Small intestine (tissue), 16 donors: ENCODE measurements at places on chromosomes 3 and 15.

DNA sequence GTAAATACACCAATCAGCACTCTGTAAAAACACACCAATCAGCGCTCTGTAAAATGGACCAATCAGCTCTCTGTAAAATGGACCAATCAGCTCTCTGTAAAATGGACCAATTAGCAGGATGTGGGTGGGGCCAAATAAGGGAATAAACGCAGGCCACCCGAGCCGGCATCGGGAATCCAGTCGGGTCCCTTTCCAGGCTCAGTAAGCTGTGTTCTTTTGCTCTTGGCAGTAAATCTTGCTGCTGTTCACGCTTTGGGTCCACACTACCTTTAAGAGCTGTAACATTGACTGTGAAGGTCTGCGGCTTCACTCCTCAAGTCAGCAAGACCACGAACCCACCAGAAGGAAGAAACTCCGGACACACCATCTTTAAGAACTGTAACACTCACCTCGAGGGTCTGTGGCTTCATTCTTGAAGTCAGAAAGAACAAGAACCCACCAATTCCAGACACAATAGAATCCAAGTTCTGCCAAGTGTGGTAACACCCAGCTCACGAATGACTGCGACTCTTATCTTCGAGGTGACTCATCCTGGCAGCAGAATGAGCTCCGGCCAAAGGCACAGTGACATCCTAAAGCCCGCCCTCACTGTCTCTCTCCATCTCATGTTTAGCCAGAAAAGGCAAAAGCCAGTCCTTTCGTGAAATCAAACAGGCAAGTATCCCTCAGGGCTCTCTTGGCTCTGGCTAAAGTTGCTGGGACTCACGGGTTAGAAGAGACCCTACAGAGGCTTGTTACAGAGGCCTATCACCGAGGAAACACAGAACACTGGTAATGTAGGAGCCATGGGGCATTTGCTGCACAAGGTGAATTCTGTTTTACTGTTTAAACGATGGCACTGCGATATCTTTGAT lies 155.2 kb downstream of the FAM43A start:
- DNase-seq = peak; percentile 17

DNA sequence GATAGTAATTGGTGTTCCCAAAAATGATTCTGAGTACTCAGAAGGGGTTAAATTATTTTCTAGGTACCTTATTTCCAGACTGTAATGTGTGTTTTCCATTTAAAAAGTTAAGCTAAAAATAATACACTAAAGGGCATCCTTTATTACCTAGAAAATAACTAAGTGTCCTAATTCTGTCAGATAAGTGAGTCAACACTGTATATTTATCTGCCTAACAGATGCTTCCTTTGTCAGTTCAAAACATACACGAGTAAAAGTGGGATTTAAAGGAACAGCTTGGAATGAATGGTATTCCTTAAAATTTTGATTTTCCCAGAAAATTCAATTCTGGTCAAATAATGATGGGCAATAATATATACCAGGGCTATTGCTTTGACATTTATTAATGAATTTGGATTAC lies 78.3 kb downstream of the ADAMTSL3 start:
- no peak for DNase-seq

DNA sequence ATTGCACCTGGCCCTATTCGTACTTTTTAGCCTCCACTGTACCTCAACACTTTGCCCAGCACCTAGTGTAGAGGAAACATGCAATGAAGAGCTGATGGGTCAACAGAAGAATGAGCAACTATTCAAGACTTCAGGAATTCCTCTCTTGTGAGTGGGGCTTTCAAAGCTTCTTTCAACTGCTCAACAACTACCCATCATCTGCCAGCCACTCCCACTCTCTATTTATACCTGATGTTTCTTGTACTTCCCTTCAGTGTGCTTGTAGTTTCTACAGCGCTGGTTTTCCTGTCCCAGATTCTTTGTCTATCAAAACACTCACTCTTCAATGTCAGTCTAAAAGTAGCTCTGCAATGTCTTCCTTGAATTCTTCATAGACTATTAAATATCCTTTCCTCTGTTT lies 168.3 kb upstream of the LPP start:
- no peak for DNase-seq

- DNase-seq = no peak
These were observed 629 bp upstream of the NOX5 start for GRCh38 chr15:69013726-69014406.

- DNase-seq = no peak
These were observed 27.6 kb upstream of the UTS2B start for GRCh38 chr3:191357909-191358308.

DNA sequence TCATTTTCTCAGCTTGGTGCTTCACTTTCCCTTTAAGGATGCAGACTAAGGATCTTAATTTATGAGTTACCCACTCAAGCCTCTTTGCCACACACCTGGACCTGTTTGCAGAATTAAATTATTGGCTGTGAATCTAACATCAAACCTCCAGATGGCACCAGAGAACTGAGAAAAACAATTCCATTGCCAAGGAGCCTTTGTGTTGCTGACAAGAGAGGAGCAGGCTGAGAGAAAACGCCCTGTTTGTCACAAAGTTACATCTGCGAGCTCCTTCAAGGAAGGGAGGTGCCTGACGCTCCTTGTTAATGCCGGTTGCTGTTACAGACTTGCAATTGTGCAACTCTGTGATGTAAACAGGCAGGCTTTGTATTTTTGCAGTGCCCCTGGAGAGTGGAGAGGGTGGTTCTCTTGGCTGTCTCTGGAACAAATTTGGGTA lies 36.3 kb upstream of the TMC3 start:
- DNase-seq = peak; percentile 61

DNA sequence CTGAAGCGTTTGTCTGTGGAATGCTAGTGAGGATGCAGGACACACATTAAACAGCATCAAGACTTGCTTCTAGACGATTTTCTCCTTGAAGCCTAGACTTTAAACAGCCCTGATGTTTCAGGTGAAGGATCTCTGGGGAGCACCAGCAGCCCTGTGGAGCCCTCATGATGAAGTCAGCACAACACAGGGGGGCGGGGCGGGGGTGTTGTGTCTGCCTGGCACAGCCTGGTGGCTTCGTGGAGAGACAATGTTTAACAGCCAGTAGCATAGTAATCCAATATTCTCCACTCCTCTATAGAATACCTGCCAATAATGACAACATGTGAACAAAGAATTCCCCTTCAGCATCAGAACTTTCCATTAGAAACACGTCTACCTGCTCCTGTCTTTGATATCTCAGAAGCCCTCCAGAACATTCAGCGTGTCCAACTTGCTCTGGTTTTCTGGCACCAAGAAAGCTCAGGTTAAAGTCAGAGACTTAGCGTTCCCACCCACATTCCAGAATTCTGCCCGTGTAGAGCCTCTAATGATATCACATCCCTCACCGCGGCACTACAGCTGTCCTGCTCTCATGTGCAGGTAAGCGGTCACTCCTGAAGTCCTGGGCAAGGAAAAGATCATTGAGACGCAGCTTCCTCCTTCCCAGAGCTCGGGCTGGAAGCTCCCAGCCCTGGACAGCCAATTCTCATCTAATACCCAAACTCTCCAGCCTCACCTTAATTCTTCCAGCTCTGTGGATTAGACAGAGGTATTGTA lies 98.0 kb downstream of the ATP10A start:
- DNase-seq = no peak

DNA sequence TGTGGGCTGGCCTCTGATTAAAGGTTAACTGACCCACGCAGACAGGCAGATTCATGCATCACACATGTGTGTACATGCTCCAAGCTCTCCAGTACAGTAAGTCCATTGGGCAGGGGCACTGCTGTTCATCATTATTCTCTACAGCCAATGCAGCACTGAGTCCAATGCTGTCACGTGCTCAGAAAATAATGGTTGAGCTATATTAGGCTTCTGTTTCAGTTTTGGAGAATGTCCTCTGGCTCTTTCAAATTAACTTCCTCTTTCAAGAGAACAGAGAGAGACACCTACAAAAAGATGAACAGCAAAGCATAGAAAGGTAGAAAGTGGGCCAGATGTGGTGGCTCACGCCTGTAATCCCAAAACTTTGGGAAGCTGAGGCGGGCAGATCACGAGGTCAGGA lies 202.6 kb downstream of the MEX3B start:
- DNase-seq = no peak

DNA sequence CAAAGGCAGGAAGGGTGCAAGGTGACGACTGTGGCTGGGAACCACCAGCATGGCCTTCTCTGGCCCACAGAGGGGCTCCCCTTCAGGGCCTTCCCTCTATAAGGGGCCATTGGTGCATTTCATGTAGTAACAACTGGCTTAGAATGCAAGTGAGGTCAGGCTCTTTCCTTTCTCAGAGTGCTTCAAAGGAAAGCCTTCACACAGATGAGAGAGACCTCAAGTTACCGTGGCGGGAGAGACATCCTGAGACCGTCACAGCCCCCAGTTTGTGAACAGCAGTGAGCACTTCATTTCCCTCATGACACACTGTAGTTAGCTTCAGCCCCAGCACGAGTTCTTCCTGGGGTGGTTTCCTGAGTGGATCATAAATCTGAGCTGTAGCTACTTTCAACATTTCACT lies 96.6 kb upstream of the LIMD1 start:
- DNase-seq = no peak

DNA sequence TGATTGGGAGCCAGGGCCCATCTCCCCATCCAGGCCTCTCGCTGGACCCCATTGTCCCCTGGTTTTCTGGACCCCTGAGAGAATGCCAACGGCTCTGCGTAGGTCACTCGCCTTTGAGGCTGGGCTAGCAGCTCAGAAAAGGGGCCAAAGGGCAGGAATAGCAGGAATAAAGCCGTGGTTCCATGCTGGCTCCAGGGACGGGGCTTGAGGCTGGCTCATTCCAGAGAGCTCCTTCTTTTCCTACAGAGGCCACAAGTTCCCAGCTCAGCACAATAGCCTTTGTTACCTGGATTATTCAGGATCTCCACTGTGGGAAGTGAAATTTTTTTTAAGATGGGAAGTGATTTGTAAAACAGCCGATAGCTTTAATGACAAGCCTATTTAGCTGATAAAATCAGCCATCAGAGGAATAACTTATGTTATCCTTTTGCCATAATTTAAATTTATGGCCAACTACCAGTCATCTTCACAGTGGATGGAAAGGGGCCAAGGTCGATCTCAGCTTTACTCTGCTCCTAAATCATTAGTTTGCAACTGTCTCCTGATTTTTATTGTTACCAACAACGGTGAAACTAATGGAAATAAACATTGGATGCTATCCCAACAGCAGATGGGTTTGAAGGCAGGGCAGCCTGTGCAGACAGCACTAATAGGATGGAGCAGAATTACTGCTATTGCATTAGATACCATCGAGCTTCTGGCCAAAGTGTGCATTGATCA lies 124.3 kb downstream of the TMEM266 start:
- no peak for DNase-seq

GRCh38 chr15:62455441-62455921 lies 290.4 kb upstream of the C2CD4B start:
- no peak for DNase-seq

DNA sequence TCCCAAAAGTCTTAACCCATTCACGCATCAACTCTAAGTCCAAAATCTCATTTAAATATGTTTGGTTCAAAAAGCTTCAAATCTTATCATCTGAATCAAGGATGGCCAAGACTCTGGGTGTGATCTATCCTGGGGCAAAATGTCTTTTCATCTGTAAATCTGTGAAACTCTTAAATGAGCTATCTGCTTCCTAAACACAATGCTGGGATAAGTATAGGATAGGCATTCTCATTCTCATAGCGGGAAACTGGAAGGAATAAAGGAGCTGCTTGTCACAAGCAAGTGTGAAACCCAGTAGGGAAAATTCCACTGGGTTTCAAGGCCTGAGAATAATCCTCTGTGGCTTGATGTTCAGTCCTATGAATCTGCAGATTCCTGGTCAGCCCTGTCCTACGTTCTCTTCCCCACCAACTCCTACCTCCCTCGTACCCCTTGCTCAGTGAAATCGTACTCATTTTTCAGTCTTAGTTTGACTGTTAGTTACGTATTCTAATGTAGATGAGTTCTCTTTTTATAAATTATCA lies 156.7 kb downstream of the EPHA3 start:
- DNase-seq = no peak

GRCh38 chr15:99963096-99963825 lies 230.0 kb upstream of the LYSMD4 start:
- DNase-seq = no peak

GRCh38 chr15:57251308-57251707 lies 125.0 kb upstream of the CGNL1 start:
- DNase-seq = no peak

DNA sequence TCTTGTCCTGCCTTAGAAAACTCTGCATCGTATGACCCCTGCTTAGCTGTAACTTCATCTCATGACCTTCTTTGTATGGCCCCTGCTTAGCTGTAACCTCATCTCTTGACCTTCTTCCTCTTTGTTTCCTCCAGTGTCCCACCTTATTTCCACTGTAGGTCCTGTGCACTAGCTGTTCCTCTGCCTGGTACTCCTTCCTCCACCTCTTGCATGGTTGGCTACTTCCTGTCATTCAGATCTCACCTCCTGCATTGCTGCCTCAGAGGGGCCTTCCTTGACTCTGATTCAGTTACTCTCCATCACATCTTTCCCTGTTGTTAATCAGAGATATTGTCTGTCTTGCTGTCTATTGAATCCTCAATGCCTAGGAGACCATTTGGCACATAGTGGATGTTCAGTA lies 63.2 kb downstream of the PDE8A start:
- no peak for DNase-seq

GRCh38 chr15:64690008-64690407 lies 85.4 kb downstream of the RBPMS2 start:
- no peak for DNase-seq

GRCh38 chr3:161016417-161017313 lies 88.5 kb downstream of the B3GALNT1 start:
- no peak for DNase-seq

GRCh38 chr15:64985366-64986033 lies 4.2 kb downstream of the SPG21 start:
- no peak for DNase-seq

GRCh38 chr3:42906848-42907183 lies 874 bp downstream of the ZNF662 start:
- no peak for DNase-seq

DNA sequence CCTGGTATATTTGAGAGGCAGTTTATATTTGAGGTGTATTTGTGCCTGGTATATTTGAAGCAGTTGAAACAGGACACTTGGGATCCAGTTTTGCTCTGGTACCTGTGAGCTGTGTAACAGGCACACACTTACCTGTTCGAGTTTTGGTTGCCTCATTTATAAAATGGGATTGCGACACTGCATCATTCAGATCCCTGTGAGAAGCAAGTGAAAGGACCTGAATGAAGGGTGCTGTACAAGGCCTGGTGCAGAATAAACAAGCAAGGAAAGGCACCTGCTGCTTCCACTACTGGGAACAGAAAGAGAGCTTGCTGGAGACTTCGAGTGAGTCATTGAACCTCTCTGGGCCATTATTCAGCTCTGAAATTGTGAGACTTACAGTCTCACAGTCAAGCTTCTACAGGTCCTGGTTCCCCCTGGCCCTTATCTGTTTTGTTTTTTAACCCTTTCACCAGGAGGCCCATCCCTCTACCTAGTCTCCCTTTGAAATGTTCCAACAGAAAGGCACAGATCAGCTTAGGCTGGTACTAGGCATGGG lies 11.5 kb downstream of the FETUB start:
- DNase-seq = no peak
